ENCODE measurements at places on chromosomes 12 and 14.
A peak's percentile ranks its signal among the peaks of the same experiment; 100 is the strongest.

DNA sequence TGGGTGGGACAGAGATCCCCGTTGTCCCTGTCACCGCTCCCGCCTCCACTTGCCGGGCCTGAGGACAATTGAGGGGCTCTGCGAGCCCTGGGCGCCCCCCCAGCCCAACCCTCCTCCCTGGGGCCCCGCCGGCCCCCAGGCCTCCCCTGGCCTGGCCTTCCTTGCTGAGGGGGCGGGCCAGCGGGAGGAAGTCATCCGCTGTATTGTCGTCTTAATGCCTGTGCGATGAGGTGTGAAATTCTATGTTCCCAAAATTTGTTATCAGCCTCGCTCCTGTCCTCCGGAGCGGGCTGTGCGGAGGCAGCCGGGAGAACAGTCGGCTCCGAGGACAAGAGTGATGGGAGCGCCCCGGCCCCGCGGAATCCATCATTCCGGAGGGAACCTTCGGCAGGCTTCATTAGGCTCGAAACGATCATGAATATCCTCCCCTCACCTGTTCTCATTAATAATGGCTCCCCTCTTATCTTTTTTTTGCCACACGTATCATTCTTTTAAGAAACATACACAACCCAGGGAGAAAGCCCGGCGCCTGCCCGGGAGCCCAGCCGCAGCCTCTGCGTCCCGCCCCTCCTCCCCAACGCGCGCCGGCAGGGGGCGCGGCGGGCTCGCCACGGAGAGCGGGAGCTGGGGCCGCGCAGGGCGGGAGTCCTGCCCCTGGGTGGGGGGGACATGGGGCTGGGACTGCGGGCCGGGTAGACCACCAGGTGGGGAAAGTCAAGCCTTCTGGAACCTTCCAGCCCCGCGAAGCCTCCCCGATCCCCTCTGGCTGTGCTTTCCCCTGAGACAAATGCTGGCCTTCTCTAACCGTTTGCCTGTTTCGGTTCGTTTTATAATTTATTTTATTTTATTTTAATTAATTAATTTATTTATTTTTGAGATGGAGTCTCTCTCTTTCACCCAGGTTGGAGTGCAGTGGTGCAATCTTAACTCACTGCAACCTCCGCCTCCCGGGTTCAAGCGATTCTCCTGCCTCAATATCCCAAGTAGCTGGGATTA, 17.1 kb upstream of the DLK1 start:
- peaks cover 16% of the 10 kb centered on the region for H3K27me3 ChIP-seq
- H3K4me3 ChIP-seq: no peak overlapping the region
- H3K36me3 ChIP-seq: no peaks in the 10 kb centered on the region
- H3K27ac ChIP-seq: no peak overlapping the region
- H3K4me1 ChIP-seq: peaks cover 33% of the 10 kb centered on the region
- no peak for DNase-seq

DNA sequence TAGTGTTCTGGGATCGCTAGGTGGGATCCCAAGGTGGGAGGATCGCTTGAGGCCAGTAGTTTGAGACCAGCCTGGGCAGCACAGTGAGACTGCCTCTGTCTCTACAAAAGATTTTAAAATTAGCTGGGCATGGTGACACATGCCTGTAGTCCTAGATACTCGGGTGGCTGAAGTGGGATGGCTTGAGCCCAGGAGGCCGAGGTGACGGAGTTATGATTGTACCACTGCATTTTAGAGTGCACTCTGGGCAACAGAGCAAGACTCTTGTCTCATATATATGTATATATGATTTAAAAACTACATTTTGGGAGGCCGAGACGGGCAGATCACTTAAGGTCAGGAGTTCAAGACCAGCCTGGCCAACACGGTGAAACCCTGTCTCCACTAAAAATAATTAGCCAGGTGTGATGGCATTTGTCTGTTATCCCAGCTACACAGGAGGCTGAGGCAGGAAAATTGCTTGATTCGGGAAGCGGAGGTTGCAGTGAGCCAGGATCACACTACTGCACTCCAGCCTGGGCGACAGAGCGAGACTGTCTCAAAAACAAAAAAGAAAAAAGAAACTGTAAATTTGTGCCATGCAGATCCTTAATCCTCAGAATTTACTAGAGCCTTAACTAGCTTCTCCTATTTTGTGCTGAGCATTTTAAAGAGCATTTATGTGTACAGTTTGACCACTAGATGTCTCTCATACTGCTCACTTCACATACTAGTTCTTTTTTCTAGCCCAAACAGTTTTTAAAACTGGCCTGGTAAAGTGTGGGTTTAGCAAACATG, 114.8 kb downstream of the MON2 start:
- no peak overlapping the region for H3K4me3 ChIP-seq
- peak; percentile 90 for DNase-seq
- H3K36me3 ChIP-seq: no peaks in the 10 kb centered on the region

DNA sequence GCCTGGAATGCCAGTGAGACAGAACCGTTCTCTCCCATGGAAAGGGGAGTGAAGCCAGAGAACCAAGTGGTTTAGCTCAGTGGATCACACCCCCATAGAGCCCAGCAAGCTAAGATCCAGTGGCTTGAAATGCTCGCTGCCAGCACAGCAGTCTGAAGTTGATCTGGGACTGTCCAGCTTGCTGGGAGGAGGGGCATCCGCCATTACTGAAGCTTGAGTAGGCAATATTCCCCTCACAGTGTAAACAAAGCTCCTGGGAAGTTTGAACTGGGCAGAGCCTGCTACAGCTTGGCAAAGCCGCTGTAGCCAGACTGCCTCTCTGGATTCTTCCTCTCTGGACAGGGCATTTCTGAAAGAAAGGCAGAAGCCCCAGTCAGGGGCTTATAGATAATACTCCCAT, 374.3 kb upstream of the DCN start:
- H3K4me3 ChIP-seq: no peak overlapping the region
- H3K27me3 ChIP-seq: no peaks in the 10 kb centered on the region
- no peak for DNase-seq
- H3K4me1 ChIP-seq: no peaks in the 10 kb centered on the region
- H3K36me3 ChIP-seq: no peaks in the 10 kb centered on the region
- no peak overlapping the region for H3K27ac ChIP-seq

GRCh38 chr12:53051058-53051880, 1.4 kb downstream of the TNS2 start:
- no peak for DNase-seq
- peaks cover 87% of the 10 kb centered on the region for H3K4me1 ChIP-seq
- H3K36me3 ChIP-seq: peaks cover 32% of the 10 kb centered on the region
- H3K27me3 ChIP-seq: no peaks in the 10 kb centered on the region

DNA sequence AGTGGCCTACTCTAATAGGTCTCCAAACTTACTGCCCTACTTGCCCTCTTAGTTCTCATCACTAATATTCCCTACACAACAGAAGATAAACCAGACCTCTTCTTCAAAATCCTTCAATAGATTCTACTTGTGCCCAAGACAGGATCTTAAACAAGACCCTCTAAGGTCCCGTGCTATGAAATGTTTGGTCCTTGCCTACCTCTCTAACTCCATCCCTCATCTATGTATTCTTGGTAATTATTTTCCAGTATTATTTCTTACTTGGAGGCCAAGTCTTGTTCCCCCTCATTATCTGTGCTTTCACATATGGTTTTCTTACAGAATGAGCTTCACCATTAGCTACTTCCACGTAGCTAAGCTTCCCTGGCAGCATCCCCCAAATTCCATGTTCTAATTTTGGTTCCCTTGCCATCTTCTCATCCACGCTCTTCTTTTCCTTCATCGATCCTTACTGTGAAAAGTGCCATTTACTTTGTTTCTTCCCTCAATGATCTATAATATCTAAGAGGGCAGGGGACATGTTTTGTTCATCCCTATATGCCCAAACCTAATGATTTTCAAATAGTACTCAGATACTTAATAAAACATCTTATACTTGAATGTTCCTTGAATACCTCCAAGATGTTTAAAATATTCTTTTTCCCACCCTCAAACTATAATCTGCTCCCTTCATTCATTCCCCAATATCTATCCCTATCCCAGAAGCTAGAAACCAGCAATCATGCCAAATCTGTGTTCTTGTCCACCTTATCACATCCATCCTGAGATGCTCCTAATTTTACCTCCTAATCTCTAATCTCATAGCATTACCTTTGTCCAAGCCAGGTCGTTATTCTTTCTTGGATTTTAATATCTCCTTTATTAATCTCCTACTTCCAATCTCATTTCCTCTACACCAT, 10.1 kb downstream of the HNRNPC start:
- DNase-seq: no peak
- no peak overlapping the region for H3K4me3 ChIP-seq
- no peak overlapping the region for H3K27ac ChIP-seq
- no peaks in the 10 kb centered on the region for H3K27me3 ChIP-seq

DNA sequence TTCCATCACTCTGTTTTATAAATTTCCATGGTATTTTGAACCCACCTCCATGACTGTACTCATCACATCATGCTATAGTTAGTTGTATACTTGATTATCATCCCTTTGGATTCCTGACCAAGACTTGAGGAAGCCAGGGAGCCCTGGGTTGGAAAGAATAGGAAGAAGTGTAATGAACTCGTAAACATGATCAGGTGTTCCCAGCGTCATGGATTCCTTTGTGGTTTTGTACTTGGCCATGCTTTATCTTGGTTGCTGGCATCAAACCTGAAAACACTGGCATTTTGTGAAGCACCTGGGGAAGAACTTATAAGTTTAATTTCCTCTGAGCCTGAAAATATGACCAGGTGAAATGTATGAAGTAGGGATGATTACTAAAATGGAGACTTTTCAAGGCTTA, 76.4 kb downstream of the CHST11 start:
- no peaks in the 10 kb centered on the region for H3K36me3 ChIP-seq
- no peak overlapping the region for H3K4me3 ChIP-seq
- H3K27me3 ChIP-seq: no peaks in the 10 kb centered on the region

DNA sequence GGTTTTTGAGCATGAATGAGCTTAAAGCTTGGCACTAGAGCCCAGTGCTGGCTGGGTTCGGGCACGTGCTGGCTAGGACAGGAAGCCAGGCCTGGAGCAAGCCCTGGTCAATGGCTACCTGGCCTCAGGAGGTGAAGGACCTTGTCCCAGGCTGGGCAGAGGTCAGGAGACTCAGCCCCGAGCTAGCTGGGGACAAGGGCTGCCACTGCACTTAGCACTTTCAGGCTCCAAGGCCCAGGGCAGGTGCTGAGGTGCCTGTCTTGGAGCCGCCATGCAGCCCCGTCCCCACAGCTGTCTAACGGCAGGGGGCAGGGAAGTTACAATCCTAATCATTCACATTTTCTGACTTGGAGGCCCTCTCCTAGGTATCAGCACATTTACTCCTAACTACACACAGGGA, 4.3 kb upstream of the AQP6 start:
- peaks cover 2% of the 10 kb centered on the region for H3K27me3 ChIP-seq
- H3K27ac ChIP-seq: peak overlapping the region; percentile 82
- no peak overlapping the region for H3K4me3 ChIP-seq
- no peak for DNase-seq
- H3K4me1 ChIP-seq: peaks cover 69% of the 10 kb centered on the region

DNA sequence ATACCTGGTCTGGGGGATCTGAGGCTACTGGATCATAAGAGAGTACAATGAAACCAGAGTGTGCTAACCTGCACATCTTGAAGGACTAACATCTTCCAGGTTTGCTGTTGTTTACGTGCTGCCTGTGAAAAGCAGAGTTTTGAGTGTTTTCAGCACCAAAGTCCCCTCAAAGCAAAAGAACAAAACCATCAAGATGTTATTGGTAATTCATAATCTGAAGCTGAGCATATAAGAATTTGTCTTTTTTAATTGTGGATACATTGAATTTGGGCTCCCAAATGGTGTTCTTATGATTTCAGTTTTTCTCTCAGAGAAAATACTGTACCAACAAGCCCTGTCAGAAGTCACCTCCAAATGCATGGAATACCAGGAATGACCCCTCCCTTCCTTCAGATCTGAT, 110.2 kb downstream of the BTG1 start:
- H3K27ac ChIP-seq: no peak overlapping the region
- DNase-seq: no peak
- H3K4me3 ChIP-seq: no peak overlapping the region
- H3K36me3 ChIP-seq: no peaks in the 10 kb centered on the region

GRCh38 chr14:36857136-36857535, 195.5 kb downstream of the PAX9 start:
- DNase-seq: no peak
- H3K4me1 ChIP-seq: peaks cover 4% of the 10 kb centered on the region
- H3K36me3 ChIP-seq: no peaks in the 10 kb centered on the region
- H3K27me3 ChIP-seq: peaks cover 2% of the 10 kb centered on the region

DNA sequence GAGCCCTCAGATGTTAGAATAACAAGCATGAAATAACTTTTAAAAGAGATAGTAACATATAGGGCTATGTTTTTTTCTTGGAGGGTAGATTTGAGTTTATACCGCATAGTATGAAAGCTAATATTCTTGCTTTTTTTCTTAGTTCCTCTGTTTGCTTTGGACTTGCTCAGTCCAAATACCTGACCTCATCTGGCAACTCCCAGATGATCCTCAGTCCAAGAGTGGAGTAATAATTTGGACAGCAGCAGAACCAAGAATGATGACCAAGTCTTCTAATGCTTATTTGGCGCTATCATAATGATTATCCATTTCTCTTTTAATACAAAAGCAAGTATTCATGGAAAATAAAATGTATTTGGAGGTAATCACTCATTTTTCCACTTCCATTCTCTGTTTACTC, 45.6 kb downstream of the GUCY2C start:
- no peak overlapping the region for H3K4me3 ChIP-seq
- no peaks in the 10 kb centered on the region for H3K27me3 ChIP-seq
- H3K36me3 ChIP-seq: no peaks in the 10 kb centered on the region
- H3K27ac ChIP-seq: no peak overlapping the region

DNA sequence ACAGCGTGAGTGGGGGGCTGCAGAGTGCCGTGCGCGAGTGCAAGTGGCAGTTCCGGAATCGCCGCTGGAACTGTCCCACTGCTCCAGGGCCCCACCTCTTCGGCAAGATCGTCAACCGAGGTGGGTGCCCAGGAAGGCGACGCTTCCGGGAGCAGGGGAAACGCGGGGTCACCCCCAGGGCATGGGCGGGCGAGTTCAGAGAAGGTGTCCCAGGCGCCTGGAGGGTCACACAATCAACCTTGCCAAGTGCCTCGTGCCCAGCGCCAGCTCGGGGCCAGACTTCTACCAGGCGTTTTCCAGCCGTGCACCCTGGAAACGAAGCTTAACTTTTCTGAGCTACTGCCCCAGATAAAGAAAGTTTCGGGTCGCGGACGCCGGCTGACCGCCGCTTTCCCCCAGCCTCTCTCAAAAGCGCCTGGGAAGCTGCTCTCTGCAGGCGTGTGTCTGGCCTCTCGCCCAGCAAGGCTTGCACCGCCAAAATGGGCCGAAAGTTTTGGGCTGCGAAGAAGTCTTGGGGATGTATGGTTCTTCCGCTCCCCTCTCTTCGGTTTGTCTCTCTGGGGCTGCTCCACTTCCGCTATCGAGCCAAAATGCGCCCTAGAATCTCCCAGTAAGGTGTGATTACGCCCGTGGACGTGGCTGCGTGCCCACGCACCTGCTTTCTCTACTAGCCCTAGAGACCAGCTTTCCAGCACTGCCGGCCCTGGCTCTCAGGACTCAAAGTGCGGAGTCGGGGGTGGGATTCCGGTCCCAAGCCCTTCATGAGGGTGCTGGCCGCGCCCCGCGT, 1.7 kb downstream of the WNT1 start:
- DNase-seq: peak; percentile 20
- no peak overlapping the region for H3K27ac ChIP-seq
- peak overlapping the region; percentile 2 for H3K4me3 ChIP-seq
- H3K27me3 ChIP-seq: peaks cover 93% of the 10 kb centered on the region

- H3K4me1 ChIP-seq: peaks cover 3% of the 10 kb centered on the region
- no peaks in the 10 kb centered on the region for H3K27me3 ChIP-seq
- H3K4me3 ChIP-seq: no peak overlapping the region
- DNase-seq: no peak
- H3K36me3 ChIP-seq: no peaks in the 10 kb centered on the region
Observed at GRCh38 chr12:27293463-27293862, 39.2 kb upstream of the BMAL2 start.

- no peak overlapping the region for H3K4me3 ChIP-seq
- H3K4me1 ChIP-seq: no peaks in the 10 kb centered on the region
- H3K27ac ChIP-seq: no peak overlapping the region
- H3K27me3 ChIP-seq: no peaks in the 10 kb centered on the region
- no peak for DNase-seq
Observed at GRCh38 chr12:31000751-31001150, 72.9 kb upstream of the DDX11 start.
